Peyer's patch (tissue), 4 donors: ENCODE measurements at places on chromosomes 7 and 10. TPM values are rescaled to one million over a fixed set of nuclear protein-coding genes. Genes with fewer than 3 reads are reported as not detected.

Gene ERVW-1
- total RNA-seq, result not detected

Gene SNX8
- total RNA-seq, result 12.3 TPM

Gene SCART1
- total RNA-seq, result 1.9 TPM

Gene NEBL
- 18.1 TPM for total RNA-seq

Gene FEZF1
- not detected for total RNA-seq

Gene LGI1
- total RNA-seq, result not detected

Gene CLCN1
- total RNA-seq, result not detected

DNA sequence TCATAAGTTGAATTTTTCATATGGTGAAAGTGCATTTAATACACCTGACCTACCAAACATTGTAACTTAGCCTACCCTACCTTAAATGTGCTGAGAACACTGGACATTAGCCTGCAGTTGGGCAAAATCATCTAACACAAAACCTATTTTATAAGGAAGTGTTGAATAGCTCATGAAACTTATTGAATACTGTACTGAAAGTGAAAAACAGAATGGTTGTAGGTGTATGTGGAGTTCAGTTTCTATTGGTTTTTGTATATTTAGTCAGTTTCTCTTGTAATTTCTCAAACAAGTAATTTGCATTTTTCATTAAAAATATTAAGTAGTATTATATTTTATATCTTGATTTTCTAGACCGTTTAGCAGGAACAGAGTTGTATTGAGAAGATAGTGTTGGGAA is 15.3 kb downstream of the CCDC7 start:
- H3K4me1 ChIP-seq, result no peaks in the 10 kb centered on the region
- no peak for DNase-seq
- H3K36me3 ChIP-seq, result no peaks in the 10 kb centered on the region
- no peaks in the 10 kb centered on the region for H3K27me3 ChIP-seq

DNA sequence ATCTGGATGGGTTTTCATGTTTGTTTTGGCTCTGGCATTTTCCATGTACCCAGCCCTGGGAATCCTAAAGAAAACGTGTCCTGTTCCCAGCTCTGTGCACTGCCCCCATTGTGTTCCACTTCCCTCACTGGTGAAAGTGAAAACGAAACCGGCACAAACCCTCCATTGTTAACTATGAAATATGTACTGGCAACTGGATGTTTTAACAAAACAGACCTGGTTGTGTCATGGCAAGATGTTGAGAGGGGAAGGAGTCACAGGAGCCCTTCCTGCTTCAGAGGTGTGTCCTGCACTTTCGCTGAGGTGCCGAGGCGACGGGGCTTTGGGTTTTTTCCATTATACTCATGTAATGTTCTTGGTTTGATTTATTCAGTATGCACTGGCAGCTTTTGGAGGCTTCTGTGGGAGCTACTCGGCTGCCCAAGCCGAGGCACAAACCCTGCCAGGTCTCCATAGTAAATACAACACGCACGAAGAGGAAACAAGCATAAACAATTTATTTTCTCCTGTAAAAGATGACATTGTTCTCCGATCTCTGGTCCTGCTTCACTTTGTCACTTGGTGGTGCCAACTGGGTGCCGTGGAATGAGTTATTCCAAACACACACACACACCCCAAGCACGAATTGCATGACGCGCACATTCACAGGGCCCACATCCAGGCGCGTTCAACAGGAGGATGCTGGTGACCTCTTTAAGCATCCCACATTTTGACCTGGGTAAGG is 118.2 kb downstream of the CDK6 start:
- H3K4me1 ChIP-seq, result no peaks in the 10 kb centered on the region
- no peaks in the 10 kb centered on the region for H3K27me3 ChIP-seq
- no peaks in the 10 kb centered on the region for H3K36me3 ChIP-seq
- H3K27ac ChIP-seq, result peak overlapping the region; percentile 73

DNA sequence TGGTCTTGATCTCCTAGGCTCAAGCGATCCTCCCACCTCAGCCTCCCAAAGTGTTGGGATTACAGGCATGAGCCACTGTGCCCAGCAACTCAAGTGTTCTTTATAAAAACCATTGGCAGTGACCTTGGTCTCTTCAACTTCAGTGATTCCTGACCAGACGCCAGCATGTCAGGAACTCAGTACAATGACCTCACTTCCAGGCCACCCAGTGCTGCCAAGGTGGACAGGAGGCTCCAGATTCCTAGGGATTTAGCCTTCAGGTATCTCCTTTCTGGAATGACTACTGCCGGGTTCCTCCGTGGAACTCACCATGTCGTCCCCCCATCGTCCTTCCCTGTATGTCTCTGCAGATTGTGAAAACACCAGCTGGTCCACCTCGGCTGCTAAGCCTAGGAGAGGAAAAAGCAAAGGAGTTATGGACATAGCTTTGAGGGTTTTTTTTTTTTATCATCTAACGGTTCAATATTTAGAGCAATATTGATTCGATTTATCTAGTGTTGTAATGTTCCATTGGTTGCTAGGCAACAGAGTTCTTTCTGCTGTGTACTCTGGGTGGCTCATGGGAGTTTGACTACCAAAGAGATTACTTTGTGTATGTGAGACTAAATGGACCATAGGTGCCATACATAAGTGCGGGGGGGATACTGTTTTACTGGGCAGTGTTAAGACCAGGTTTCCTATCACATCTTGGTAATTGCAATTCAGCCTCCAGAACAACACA is 425.8 kb upstream of the AUTS2 start:
- no peaks in the 10 kb centered on the region for H3K27me3 ChIP-seq
- DNase-seq, result no peak
- no peak overlapping the region for H3K27ac ChIP-seq
- H3K4me3 ChIP-seq, result no peak overlapping the region

GRCh38 chr10:15370856-15371701 is at the start of gene FAM171A1:
Gene FAM171A1 (minus strand): TSS chr10:15371289. CDS start chr10:15371052, 237 bp downstream.
- H3K4me1 ChIP-seq, result no peaks in the 10 kb centered on the region
- peak within 1 kb of the TSS; percentile 90 for H3K4me3 ChIP-seq
- H3K27me3 ChIP-seq, result no peaks in the 10 kb centered on the region
- H3K27ac ChIP-seq, result peak within 1 kb of the TSS; percentile 77

GRCh38 chr7:142131439-142132185 is 20.1 kb downstream of the MGAM2 start:
- DNase-seq, result no peak
- H3K27me3 ChIP-seq, result no peaks in the 10 kb centered on the region
- H3K4me3 ChIP-seq, result no peak overlapping the region
- H3K27ac ChIP-seq, result no peak overlapping the region

DNA sequence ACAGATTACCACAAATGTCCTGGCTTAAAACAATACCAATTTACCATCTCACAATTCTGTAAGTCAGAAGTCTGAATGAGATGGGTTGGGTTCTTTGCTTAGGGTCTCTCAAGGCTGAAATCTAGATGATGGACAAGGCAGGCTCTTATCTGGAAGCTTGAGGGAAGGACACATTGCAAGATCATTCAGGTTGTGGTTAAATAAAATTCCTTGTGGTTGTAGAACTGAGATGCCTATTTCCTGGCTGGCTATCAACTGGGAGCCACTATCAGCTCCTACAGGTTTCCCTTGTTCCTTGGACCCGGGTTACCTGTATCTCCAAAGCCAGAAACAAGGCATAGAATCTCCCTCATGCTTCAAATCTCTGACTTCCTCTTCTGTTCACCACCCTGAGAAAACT is 148.4 kb downstream of the MDFIC start:
- no peak for DNase-seq
- H3K27me3 ChIP-seq, result no peaks in the 10 kb centered on the region

DNA sequence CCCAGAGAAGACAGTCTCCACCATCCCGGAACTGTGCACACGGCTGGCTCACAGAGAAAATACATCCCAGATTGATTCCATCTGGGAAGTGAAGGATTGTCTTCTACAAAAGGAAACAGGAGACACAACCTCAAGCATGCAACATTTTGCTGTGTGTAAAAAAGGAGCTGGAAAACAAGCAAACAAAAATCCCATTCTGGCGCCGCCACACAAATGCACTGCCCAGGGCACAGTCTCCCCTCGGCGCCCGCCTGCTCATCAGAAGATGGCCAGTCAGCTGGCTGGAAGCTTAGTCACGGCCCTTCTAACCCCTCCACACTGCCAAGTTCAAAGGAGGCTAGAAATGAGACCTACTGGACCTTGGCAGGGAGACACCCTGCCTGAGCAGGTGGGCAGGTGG is 14.1 kb upstream of the CYTH3 start:
- H3K27me3 ChIP-seq, result no peaks in the 10 kb centered on the region
- DNase-seq, result no peak
- H3K36me3 ChIP-seq, result no peaks in the 10 kb centered on the region

- H3K4me1 ChIP-seq, result peaks cover 7% of the 10 kb centered on the region
- H3K27me3 ChIP-seq, result no peaks in the 10 kb centered on the region
Measured at GRCh38 chr7:1290026-1290678, 57.5 kb downstream of the UNCX start.

- no peaks in the 10 kb centered on the region for H3K4me1 ChIP-seq
- DNase-seq, result no peak
- H3K27me3 ChIP-seq, result no peaks in the 10 kb centered on the region
- no peak overlapping the region for H3K27ac ChIP-seq
Measured at GRCh38 chr10:72419241-72419640, 64.5 kb upstream of the DNAJB12 start.

- no peak overlapping the region for H3K27ac ChIP-seq
- no peak overlapping the region for H3K4me3 ChIP-seq
- peaks cover 3% of the 10 kb centered on the region for H3K4me1 ChIP-seq
- H3K36me3 ChIP-seq, result peaks cover 4% of the 10 kb centered on the region
- no peak for DNase-seq
Measured at GRCh38 chr10:35442028-35442427, 105.7 kb downstream of the CCNY start.

DNA sequence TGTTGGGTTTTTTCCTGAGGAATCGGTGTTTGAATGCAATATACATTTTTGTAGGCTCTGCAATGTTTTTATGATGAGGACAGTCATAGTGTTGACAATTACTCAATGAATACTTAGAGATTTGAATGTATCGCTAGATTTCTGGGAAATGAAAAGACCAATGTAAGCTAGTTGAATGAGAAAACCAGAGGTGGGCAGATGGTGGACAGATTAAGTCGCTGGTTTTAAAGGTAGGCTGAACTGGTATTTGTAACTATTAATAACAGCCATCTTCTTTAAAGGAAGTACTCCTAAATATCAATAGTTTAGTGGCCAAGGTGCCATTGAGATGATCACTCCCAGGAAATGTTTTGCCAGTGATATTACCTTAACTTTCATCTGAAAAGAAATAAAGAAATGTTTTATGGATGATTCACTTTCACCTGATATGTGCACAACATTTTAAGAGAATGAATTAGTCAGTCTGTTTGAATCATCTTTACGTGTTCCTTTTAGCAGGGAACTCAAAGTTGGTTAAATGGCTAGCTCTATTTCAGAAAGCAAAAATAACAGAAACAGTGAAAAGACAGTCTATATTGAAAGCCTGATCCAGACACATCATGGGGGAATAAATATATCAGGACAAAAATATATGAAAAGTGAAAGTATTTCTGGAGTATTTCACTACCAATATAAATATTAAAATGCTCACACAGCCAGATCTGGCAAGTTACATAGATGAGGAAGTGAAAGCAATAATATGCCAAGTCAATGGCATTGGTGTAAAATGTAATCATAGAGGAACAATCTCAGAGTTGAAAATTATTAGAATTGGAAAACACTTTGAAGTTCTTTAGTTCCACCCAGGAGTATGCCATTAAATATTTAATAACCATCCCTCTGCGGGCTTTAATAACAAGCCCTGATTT is 20.7 kb downstream of the MET start:
- DNase-seq, result no peak
- H3K27ac ChIP-seq, result no peak overlapping the region
- no peaks in the 10 kb centered on the region for H3K27me3 ChIP-seq
